Stimulated activated CD4-positive, alpha-beta T cell treated with anti-CD3 and anti-CD28 coated beads, Interleukin-12 subunit alpha, Interleukin-12 subunit beta, amount 100 ng/mL, for 48 hours (primary cell): ENCODE measurements at places on chromosomes 1 and 21.

- peak; percentile 78 for DNase-seq
These were observed 4.6 kb downstream of the IFFO2 start for GRCh38 chr1:18951818-18952391.

DNA sequence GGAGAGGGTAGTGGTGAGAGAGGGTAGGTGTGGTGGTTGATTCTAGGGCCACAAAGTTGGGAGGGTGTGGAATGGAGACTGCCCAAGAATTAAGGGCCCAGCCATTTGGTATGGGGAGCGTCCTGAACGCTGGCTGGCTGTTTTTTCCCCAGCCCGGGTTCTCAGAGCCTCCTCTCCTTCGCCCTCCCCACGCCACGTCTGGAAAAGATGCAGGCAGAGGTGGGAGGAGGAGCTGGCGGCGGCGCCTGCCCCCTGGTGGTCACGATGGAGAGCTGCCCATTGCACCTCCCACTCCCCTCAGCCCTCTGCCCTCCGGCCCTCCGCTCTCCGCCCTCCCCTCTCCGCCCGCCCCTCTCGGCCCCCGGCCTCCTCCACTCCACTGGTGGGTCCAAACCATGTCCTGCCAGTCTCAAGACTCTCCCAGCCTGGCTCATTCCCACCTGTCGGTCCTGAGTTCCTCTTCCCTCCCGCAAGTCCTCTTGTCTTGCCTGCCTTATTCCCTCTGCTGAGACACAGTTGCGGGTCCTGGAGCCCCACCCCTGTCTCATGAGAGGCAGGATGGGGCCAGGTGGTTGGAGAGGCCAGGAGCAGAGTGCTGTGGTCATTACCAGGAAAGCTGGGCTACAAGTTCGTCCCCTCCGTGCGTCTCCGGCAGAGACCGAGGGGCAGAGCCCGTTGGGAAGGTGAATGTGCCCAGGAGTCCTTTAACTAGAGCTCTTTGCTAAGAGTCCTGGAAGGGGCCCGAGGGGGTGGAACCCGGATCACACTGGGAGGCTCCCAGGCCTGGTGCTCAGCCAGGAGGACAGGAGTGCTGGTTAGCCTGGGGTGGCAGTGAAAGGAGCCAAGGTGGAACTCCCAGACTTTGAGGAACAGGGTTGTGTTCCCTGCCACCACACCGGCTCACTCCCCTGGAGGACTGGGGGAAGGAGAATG, 22.6 kb downstream of the ETNK2 start:
- DNase-seq: peak; percentile 62

- DNase-seq: peak; percentile 44
These were observed 4.1 kb downstream of the ZC3H12A start for GRCh38 chr1:37478451-37478881.

- DNase-seq: no peak
These were observed 71.5 kb upstream of the NR5A2 start for GRCh38 chr1:199956005-199956404.
